ENCODE measurements at places on chromosomes 2 and 18. TPM values are rescaled to one million over a fixed set of nuclear protein-coding genes. Genes with fewer than 3 reads are reported as not detected.

GRCh38 chr18:78494204-78495085, 485.2 kb upstream of the SALL3 start:
- DNase-seq, result no peak

DNA sequence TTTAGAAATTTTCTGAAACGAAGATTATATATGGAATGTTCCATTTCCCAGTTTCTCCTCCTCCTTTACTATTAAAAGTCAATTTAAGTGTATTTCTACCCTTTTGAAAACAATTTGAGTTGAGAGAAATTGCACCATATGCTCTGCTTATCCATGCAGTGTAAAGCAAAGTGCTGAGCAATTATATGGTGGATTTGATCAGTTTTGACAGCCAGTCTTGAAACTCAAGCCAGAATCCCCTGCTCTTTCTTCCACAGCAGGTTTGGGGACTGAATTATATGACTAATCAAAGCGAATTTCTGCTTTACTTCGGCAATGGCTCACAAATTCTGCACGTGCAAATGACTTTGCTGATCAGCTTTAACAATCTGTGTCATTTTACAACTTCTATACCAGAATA, 1183.6 kb downstream of the LRP1B start:
- no peak for DNase-seq

RHOB gene
- total RNA-seq, result 1,049 TPM

MC5R gene
- total RNA-seq, result not detected

DNA sequence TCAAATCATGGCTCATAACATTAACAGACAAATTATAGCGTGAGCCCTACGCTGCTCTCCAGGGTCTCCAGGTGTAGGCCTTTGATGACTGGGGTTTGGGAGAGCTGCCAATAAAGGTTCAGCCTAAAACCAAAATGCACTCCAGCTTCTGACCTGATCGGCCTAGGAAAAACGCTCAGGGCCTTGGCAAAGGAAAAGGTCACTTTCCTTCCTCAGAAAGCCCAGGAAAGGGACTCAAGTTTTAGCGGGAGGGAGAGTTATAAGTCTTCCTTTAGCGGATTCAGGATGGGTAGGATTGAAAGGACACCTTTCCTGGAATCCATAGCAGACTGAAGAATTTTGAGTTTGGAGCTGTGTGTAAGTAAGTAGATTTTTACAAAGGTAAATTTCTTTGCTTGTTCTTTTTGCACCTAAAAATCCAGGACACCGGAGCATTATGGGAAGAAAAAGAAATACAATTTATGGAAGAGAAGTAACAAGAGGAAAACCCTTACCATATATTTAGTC, 8.8 kb downstream of the EVX2 start:
- no peak for DNase-seq

GRCh38 chr18:28081516-28081915, 95.4 kb downstream of the CDH2 start:
- DNase-seq, result no peak

DNA sequence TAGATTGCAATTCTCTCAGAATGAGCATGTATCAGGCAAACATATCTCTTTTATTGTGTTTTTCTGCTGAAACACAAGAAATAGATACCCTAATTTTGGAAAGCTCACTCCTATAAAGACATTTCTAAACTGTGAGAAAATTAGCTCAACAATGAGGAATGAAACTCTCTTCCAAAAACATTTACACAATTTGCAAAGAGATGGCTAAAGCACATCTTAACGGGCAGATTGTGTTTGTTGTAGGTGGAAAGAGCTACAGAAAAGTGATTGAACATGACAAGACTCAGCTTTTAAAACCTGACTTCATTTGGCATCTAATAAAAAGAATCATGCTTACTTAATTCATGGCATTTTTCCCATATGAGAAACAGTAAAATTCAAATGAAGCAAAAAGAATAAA, 175.0 kb upstream of the SLC39A10 start:
- no peak for DNase-seq

GRCh38 chr2:180482696-180483095, 475.6 kb upstream of the CWC22 start:
- DNase-seq, result no peak

- DNase-seq, result no peak
Measured at GRCh38 chr2:71937396-71937795, 210.3 kb downstream of the CYP26B1 start.

DNA sequence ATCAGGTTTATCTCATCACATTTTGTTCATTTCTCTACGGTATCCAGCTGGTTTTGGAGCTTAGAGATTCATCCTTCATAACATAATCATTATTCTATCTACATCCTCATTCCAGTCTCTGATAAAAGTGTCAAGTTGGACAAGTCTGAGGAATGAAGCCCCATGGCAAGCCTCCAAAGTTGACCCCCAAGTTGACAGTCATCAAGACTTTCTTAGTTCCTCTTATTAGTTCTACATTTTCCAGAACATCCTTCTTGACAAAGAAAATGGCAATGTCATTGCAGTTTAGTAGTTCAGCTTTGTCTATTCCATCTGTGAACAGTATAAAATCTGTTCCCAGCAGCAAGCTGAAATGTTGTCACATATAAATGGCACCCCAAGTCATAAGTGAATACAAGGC, 4.5 kb upstream of the TMSB10 start:
- no peak for DNase-seq

PPP1R1C gene
- not detected for total RNA-seq

KIAA1328 gene
- total RNA-seq, result 9.7 TPM

IL37 gene
- not detected for total RNA-seq

SFT2D3 gene
- total RNA-seq, result 11.7 TPM

- DNase-seq, result no peak
Measured at GRCh38 chr2:171316220-171316619, 117.6 kb downstream of the METTL8 start.
